RKO (cell line): ENCODE measurements at places on chromosomes 5 and 9.

DNA sequence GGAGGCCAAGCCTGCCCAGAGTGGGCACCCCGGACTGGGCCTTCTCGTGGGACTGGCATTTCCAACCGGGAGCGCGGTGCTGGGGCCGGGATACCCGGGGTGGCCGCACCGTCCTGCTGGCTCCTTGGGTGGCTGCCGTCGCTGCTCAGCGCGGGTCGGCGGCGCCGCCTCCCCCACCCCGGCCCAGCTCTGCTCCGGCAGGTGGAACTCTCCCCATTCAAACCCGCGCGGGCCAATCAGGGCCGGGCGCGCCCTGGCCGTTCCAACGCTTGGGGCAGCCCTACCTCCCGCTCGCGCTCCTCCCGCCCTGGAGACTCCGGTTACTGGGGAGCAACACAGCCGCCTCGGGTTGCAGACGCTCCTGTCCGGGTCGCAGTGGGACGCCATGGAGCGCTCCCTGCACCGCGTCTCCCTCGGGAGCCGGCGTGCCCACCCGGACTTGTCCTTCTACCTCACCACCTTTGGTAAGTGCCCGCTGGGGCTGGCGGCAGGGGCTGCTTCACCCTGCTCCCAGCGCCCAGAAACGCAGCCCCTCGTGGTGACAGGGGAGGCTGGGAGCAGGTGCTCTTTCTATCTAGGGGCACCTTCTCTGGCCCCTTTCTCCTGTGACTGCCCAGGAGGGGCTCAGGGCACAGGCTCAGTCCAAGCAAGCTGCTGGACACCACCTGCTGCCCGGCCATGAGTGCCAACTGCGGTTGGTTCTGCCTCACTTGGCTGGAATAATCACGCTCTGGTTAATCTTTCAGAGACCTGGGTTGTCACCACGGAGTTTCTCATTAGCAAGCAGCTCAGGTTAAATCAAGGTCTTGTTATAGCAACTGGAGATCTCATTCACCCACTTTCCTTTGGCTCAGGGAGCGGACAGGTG is at the start of gene RGS3:
RGS3 (plus strand) TSS at position 310 of the 868 bp plus-strand sequence; CDS start at position 386, 76 bp downstream.
- DNase-seq, result no peak

- DNase-seq, result peak; percentile 77
Measured at GRCh38 chr9:37747271-37747753, 6.3 kb upstream of the TRMT10B start.

DNA sequence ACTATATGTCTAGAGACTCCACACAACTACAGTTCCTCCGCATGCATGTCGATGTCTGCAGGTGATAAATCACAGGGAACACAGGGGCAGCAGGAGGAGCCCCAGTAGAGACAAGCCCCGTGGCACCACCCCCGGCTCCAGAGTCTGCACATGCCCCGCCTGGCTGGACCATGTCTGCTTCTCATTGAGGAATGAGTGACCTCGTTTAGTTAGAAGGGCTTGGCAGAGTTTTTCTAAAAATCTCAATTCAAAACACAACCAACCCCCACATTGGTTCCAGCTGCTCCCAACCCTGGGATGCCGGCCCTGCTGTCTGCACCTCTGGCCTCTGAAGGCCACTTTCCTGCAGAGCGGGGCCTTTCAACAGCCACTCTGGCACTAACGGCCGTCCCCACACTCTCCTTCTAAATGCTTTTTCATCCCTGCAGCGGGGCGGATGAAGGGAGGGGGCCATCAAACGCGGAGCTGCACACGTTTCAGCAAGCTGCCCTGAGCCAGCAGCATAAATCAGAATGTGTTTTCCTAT is 106.3 kb downstream of the ROR2 start:
- DNase-seq, result no peak

DNA sequence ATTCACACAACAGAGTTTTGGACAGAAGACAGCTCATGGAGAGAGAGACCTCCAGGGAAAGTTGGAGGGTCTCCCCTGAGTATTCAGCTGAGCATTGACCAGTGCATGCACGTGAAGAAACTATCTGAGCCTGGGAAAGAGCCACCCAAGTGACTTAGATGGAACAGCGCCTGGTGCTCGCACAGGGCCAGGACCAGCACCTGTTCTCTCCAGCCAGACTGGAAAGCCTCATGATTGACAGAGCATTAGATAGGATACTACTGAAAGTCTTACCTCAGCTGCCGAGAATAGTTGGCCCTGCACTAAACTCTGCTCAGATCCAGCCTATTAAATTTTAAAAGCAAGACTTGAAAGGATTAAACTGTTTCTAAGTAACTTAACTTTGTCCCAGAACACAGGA is 28.3 kb upstream of the NEURL1B start:
- DNase-seq, result no peak

GRCh38 chr5:157547941-157548512 is 27.5 kb downstream of the ADAM19 start:
- no peak for DNase-seq

DNA sequence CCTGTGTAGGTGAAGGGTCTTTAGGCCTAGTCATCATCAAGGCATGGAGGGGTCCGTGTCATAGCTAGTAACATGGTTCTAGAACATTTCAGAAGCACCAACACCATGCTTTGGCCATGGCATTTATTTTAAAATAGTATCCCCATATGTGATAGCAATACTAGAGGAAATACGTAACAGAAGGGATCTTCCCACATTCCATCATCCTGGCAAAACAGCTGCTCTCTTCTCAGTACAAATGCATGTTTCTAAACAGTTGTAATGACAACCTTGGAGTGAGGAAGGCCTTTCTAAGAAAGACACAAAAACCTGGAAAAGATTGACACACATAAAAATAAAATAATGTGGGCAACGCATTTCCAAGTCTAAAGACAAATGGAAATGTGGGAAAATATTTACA is 97.6 kb downstream of the GADD45G start:
- DNase-seq, result no peak

GRCh38 chr9:21395778-21396717 is 10.8 kb upstream of the IFNA2 start:
- no peak for DNase-seq

DNA sequence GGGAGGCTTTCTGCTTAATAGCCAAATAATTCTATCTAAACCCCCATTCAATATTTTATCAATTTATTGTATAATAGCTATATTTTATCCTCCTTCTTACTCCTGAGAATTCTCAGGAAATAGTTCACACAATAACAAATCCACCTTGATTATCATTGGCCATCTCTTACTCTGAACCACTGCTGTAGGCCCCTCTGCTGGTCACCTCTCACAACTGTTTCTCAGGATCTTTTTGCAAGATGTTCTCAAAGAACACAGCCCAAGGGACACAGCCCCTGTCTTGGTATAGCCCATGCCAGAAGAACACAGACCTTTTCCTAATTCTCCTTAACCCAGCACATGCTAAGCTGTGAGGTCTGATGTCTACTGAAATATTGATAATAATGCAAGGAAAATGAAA is 74.9 kb upstream of the HTR4 start:
- DNase-seq, result peak; percentile 45

DNA sequence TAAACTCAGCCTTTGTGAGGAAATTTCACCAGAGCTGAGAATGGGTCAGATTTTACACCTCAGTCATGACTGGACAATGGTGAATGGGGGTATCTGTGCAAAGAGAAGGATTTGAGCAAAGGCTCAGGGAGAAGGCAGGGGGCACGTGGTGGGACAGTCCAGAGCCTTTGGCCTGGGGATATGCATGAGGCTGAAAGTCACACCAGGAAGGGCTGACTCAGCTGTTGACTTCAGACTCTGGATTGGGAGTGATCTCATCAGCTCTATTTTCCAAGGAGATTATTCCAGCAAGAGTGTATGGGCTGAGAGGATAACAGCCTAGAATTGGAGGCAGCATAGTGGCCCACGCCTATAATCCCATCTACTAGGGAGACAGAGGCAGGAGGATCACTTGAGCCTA is 53.6 kb downstream of the SAXO1 start:
- peak; percentile 59 for DNase-seq

- DNase-seq, result peak; percentile 40
Measured at GRCh38 chr5:43555895-43556606, 826 bp downstream of the PAIP1 start.

- peak; percentile 50 for DNase-seq
Measured at GRCh38 chr9:130499804-130500263, 55.1 kb downstream of the ASS1 start.

- no peak for DNase-seq
Measured at GRCh38 chr5:2168601-2169429, 286.1 kb upstream of the IRX4 start.

DNA sequence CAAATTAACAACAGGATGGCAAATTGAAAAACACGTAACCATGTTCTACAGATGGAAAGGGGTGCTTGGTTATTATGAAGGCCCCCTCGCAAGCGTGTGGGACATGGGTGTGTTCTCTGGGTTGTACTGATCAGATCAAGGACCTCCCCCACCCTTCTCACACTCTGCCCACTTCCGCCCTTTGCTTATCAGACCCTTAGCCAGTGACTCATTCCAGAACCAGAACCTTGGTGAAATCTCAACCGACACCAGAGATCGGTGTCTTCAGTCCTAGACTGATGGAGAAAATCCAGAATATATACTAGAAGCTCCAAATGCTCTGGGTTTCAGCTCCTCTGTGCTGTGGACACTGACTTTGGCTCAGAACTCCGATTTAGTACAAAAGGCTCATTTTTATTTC is 64.9 kb downstream of the PTTG1 start:
- DNase-seq, result no peak

DNA sequence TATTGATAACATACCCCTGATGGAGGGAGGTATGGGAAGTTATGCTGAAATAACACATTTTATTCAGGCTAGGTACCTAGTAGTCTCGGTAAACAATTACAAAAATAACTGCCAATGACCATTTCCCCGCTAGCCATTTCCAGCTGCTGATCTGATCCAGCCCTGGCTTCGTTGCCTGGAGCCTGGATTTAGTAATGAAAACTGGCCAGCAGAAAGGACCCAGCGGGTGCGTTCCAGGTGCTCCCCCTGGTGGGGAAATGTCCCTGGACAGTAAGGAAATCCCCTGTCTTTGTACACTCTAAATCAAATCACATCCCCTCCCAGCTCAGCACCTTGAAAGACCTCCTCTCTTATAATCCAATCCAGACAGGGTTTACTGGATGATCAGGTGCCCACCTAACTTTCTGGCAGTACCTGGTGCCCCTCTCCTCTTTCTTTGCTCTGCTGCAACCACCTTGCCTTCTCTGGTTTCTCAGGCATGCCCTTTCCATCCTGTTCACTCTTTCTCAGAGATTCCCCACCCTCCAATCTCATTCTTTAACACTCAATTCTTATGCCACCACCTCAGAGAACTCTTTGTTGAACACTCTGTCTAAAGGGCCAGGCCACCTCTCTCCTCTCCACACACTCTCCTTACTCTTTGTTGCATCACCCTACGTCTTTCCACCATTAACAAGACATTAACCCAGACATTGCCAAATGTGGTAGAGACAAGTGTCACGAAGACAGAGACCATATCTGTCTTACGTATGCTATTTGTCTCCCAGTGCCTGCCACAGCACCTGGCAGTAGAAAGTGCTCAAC is 50.1 kb upstream of the SMAD5 start:
- peak; percentile 77 for DNase-seq

DNA sequence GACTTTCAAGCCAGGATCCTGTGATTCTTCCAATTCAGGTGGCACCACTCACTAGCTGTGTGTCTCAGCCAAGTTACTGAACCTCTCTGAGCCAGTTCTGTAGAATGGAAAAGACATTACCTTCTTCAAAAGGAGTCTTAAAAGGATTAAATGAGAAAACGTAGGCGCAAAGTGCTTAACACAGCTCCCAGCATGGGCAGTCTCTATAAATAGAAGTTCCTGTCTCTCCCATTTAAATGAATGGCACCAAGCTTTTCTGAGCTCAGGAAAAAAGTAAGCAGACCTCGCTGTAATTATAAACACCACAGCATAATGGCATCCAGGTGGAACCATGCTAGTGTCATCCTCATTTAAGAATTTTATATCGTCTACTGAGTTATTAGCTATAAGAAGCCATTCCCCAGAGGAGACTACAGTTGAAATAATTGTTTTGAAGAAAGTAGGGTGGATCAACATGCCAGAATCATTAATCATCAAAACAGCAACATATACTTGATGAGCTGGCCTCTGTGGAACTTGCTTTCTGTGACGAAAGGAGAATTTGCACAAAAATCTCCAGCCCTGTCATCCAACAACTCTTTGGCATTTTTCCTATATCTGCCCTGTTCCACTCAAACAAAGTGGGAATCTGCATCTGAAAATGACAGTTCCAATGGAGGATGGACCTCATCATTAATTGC is 188.9 kb downstream of the SPOCK1 start:
- DNase-seq, result peak; percentile 41

- no peak for DNase-seq
Measured at GRCh38 chr5:111855356-111855755, 98.4 kb upstream of the NREP start.

DNA sequence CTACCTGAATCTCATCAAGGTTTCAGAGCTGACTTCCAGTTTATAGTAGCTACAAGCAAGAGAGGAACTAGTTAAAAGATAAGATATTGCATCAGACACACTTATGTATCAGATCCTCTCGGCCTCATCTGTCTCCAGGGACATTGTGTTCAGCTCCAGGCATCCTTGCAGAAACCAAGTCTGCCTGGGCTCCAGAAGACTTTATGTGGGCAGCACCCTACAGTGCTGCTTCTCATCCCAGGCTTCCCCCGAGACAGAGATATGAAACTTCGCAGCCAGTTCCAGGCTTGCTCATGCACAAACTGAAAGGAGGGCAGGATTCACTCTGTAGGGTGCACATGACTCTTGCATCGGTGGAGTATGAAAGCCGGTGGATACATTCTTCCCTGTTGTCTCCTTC is 33.9 kb upstream of the FOXB2 start:
- DNase-seq, result no peak

DNA sequence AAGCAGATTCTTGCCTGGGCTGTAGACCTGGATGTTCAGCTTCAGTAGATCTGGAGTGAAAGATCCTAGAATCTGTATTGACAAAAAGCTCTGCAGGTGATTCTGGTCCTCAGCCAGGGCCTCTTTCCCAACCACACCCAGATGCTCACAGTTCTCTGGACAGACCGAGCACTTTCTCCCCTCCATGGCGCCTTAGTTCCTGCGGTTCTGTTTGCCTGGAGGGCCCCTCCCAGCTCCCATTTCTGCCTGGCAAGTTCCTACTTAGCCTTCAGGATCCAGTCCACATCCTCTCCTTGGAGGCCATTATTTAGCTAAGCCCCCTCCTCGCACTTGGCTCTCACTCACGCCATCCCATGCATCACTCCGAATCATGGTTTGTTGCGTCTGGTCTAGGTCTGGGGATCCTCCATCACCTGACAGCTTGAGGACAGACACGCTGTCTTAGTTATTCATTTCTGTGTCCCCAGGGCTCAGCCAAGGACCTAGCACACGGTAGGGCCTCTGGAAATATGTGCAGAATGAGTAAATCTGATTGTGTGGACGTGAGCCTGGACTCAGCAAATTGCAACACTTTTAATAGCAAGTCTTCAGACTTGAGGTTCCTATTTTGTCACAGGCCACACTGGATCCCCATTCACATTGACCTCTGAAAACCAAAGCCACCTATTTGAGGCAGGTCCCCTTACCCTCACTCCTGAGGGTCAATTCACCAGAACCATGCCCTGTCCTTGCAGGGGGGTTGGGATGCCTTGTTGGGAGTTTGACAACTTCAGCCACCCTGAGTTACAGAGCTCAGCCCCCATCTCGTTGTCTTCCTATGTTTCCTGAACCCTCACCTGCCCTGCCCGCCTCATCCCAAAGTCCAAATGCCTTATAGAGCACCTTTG is 50.7 kb downstream of the COL15A1 start:
- DNase-seq, result no peak
